ENCODE measurements at places on chromosomes 5 and 9.

- DNase-seq: no peak
These were observed 71.4 kb upstream of the STXBP1 start for GRCh38 chr9:127540664-127541041.

GRCh38 chr5:141175933-141176332 is 1.7 kb upstream of the PCDHB8 start:
- no peak for DNase-seq

DNA sequence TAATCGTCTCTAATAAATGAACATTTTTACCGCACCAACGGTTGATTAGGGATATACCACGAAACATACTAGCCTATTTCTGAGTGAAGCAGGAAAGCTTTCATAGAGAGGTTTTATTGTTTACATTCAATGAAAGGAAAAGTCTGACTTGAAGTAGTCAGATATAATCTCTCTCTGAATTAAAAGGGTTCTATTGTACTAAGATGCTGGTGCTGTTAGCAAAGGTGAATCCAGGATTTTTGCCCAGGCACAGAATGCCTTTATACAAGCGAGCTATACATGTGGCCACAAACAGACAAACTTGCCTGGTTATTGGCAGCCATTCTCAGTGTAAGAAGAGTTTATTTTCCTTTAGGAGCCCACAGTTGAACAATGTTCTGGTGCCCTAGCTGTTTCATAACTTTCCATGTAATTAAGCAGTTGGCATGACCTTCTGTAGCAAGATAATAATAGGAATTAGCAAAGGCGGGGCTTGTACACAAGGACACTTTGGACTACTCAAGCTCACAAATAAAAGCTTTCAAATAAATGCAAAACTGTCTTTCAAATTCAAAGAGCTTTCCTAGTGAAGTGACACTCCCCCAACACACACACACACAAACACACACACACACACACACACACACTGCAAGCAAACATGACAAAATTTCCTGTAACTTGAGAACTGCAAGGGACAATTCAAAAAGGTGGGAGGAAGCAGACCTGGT is 198.7 kb upstream of the MAP3K1 start:
- no peak for DNase-seq

DNA sequence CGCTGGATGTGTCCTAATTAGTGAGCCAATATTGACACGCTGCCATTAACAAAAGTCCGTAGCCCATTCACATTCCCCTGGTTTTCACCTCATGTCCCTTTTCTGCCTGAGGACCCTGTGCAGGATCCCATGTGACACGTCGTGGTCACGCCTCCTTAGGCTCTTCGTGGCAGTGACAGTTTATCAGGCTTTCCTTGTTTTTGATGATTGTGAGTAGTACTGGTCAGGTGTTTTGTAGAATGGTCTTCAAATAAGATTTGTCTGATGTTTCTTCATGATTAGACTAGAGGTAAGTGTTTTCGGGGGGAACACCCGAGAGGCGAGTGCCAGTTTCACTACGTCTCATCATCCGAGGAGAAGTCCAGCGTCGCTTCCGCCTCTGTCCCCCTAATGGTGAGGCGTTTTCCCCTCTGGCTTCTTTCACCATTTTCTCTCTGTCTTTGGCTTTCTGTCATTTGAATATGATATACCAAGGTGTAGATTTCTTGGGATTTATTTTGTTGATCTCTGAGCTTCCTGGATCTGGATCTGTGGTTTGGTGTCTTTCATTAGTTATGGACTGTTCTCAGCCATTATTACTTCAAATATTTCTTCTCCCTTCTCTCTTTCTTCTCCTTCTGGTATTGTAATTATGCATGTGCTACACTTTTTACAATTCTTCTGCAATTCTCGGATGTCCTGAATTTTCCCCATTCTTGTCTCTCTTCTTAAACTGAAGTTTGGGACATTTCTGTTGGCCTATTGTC is 57.3 kb downstream of the TRIP13 start:
- no peak for DNase-seq

GRCh38 chr5:163915481-163915961 is 410.1 kb downstream of the MAT2B start:
- no peak for DNase-seq

DNA sequence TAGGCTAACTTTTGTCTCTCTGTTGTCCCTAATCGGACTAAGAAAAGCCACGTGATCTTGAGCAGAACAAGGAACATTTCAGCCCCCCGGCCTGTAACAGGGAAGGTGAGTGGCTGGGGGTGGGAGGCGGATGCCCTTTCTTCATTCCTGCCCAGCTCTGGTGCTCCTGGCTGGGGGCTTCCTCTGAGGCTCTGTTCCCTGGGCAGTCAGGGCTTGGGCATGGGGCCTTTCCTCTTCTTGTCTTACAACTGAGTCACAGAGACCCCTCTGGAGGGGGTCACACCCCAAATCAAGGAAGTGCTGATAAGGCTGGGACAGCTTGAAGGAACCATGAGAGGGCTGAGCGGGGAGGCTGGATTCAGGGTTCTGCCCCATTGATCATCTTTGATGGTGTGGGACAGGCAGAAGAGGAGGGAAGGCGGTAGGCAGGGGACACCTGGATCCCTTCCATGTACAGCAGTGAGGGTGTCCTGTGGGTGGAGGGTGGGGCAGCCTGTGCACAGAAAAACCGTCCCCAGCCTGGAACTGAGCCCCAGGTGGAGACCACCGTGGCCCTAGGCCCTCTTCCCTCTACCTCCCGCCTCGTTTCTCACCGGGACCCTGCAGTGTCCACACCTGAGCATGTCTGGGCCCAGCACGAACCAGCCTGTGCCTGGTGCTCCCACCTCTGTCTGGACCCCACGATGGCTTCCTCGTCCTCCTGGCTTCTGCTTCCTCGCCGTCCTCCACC is 257.7 kb upstream of the IRX1 start:
- no peak for DNase-seq

GRCh38 chr9:19995619-19996018 is 206.8 kb upstream of the SLC24A2 start:
- no peak for DNase-seq

DNA sequence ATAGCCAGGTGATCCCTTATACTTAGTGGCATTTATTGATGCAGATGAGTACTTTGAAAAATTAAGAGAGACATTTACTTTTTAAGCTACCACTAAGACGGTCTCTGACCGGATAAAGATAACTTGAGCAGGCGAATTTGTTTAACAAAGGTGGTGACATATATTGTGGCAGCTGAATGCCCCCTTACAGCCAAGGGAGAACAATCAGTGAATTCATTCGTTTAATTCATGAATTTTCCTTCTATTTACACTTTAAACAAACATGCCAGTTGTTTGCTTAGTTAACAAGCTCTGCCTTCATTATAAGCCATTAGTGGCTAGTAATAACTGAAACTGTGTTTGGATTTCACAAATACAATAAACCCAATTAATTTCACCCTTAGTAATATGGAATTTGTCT is 187.1 kb downstream of the AOPEP start:
- DNase-seq: no peak

GRCh38 chr5:79793722-79794121 is 104.1 kb downstream of the CMYA5 start:
- no peak for DNase-seq

All from CD4-positive, alpha-beta T cell (primary cell).